ENCODE measurements at places on chromosomes 4 and X.

DNA sequence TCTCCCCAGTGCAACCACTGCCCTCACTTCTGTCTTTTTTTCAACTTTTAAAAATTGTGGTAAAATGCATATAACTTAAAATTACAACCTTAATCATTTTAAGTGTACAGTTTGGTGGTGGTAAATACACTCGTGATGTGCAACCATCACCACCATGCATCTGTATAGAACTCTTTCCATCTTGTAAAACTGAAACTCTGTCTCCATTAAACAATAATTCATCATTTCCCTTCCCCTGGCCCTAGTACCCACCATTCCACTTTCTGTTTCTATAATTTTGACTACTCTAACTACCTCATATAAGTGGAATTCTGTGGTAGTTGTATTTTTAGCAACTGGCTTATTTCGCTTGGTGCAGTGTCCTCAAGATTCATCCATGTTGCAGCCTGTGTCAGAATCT, 6.8 kb upstream of the CTBP1 start:
- DNase-seq = no peak

DNA sequence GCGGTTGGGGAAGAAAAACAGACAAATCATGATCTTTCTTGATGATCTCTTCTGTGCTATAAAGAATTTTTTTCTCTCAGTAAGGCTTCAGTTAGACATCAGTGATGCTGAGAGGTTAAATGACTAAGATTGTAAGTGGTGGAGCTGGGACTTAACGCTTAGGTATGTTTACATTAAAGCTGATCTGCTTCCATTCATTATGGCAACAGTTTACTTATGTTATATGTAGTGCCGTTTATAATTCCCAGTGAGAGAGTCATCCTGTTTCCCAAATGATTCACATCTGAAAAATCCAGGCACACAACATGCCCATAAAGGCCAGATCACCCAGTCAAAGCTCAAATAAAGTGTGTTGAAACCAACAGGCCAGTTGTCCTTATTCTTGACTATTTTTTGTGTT, 50.1 kb downstream of the CENPVL3 start:
- no peak for DNase-seq

DNA sequence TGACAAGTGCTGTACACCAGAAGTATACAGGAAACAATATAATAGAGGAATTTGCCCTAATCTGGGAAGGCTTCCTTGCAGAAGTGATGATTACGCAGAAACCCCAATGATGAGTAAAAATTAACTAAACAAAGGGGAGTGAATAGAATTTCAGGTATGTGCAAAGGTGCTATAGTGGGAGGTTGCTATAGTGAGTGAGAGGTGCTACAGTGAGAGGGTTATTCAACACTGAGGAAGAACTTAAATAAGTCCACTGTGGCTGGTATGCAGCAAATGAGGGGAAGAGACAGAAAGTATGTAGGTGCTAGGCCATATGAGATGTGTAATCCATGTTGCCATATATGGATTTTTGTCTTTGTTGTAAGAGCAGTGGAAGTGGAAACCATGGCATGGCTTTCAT, 69.5 kb downstream of the TRIM2 start:
- no peak for DNase-seq

- DNase-seq = no peak
Measured at GRCh38 chrX:13741695-13742094, 7.1 kb downstream of the OFD1 start.

GRCh38 chr4:99300934-99301333, 10.1 kb upstream of the ADH1A start:
- DNase-seq = no peak

DNA sequence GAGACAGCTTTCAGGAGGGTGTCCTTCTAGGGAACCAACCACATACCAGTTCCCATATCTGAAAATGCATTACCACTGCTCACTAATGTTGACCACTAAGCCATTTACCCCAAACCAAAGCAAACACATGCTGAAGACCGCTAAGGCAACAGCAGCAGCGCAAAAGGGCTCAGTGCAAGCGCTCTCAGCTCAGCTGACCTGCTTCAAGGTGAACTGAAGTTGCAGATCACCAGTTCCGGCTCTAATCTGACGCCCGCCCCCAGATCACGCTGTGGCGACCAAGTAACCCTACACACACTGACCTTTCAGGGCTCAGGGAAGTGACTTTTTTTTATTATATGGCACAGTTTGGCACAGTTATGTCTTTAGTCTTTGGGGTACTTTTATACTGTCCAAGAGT, 5.8 kb downstream of the MECP2 start:
- DNase-seq = no peak

Measured in stimulated activated CD8-positive, alpha-beta memory T cell treated with anti-CD3 and anti-CD28 coated beads, Interleukin-15, amount 100 ng/mL, for 24 hours (primary cell).